Right kidney (tissue), 9 donors: ENCODE measurements at places on chromosomes 7 and 10.

DNA sequence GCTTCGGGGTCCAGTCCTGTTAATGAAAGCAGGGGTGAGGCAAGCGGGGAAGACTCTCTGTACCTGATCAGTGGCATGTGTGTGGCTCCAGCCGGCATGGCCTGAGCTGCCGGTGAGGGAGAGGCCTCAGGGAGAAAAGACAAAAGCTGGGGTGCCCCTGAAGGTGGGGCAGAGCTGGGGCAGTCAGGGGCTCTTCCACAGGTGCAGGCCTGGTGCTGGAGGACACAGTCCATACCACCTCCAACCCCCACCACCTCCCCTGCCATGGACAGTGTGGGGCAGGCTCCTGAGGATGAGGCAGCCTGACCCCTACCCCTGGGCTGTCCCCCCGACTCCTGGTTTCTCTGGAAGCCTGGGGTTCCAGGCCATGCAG is 129.5 kb downstream of the LHPP start:
- no peak for DNase-seq

- DNase-seq, result no peak
Measured at GRCh38 chr10:119026301-119027110, 3.0 kb upstream of the NANOS1 start.

GRCh38 chr7:96179341-96179740 is 142.6 kb downstream of the SLC25A13 start:
- no peak for DNase-seq

GRCh38 chr7:8362723-8363369 is 70.6 kb upstream of the NXPH1 start:
- no peak for DNase-seq

- no peak for DNase-seq
Measured at GRCh38 chr7:28512668-28513440, 100.5 kb downstream of the CREB5 start.

DNA sequence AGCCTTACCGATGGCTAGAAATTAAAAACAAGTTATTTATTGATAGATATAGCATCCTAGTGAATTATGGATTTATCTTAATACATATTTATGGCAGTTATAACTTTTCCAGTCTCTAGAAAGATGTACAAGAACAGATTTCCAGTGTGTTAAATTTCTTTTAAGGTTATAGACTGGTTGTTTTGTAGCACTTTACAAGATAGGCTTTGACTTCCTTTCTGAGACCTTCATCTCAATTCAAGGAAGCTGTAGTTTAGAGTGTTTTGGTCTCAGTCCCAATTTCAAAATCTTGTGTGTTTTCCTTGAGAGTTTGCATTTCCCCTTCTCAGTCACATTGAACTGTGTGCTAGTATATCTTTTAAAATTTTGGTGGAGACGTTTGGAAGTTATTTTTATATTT is 30.1 kb downstream of the PLEKHA1 start:
- DNase-seq, result no peak

- no peak for DNase-seq
Measured at GRCh38 chr10:101221963-101222531, 7.2 kb downstream of the LBX1 start.
